ENCODE measurements at places on chromosomes 3 and 15.
A peak's percentile ranks its signal among the peaks of the same experiment; 100 is the strongest.

DNA sequence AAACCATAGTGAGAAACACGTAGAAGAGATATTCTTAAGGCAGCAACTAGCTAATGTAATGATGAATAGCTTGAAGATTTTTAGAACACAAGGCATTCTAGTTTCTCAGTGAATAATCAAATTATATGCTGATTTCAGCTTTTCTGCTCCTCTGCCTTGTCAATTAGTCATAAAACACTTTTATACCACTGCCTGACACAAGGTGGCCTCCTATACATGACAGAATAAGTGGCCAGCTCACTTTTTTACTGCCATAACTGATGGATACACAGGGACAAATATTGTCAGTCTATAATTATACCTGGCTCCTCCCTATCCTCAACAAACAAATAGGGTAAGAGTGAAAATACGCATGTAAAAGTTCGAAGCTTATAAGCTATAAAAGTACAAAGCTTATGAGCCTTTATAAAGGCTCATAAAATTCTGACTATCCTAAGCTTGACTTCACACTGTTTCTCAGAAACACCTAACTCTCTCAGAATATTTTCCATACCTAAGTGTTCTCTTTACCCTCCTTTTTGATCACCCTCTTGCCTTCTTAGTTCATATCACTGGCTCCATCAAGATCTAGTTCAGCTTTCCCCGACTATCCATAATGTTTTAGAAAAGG lies 81.6 kb downstream of the HERC1 start:
- DNase-seq, result peak; percentile 64

DNA sequence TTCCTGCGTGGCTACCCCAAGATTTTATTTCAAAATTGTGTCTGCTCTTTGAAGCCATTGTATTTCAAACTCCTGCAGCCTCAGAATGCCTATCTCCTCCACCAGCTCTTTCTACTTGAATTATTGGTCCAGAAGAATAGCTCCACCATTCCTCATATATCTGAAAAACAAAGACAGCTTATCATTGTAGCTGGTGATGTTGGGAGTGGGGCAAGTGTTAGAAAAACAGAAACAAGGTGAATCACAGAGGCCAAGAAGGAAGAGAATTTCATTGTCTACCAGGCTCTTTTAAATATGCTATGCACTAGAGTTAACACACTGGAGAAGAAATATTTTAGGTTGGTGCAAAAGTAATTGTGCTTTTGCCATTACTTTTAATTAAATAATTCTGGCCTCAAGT lies 307.9 kb upstream of the ROPN1 start:
- DNase-seq, result no peak

DNA sequence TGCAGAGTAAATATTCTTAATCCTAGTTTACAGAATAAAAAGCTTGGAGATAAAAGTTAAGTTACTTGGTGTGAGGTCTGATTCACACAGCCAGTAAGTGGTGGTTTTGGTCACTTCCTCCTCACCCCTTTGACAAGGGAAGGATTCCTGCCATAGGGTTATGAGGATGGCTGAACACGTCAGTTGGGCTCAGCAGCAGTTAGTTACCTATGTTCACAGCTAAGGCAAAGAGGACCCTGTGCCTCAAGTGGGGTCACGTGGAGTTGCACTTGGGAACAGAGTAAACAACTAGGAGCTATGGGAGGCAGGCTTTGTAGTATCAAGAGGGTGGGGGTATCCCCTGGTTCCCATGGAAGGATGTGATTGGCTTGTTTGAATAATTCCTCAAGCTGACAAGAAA lies 232.2 kb downstream of the UBE2E2 start:
- no peak for DNase-seq

- no peak for DNase-seq
These were observed 78.4 kb downstream of the THRB start for GRCh38 chr3:24416224-24416623.

DNA sequence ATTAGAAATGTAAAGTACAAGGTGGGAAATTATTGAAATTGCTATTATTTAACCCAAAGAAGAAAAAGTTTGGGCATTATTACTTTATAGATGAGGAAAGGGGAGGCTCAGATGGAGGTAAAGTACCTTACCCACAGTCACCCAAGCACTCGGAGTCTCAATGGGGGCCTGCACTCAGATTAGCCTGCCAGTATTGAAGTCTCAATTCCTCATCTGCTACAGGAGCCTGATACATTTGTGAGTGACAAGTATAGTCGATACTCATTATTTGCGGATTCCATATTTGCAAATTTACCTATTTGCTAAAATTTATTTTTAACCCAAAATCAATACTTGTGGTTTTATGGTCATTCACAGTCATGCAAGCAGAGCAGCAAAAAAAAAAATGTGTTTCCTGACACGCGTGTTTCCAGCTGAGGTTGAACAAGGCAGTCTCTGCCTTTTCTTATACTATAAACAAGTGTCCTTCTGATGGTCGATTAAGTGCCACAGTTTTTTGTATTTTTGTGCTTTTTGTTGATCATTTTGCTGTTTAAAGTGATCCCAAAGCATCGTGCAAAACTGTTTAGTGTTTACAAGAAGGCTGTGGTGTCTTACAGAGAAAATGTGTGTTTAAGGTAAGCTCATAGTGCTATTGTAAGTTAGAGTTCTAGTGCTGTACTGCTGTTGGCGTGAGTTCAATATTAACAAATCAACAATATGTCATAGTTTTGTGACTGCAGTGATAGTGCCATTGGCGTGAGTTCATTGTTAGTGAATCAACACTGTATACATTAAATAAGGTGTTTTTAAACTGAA lies 48.0 kb downstream of the ARHGEF26 start:
- no peak for DNase-seq

DNA sequence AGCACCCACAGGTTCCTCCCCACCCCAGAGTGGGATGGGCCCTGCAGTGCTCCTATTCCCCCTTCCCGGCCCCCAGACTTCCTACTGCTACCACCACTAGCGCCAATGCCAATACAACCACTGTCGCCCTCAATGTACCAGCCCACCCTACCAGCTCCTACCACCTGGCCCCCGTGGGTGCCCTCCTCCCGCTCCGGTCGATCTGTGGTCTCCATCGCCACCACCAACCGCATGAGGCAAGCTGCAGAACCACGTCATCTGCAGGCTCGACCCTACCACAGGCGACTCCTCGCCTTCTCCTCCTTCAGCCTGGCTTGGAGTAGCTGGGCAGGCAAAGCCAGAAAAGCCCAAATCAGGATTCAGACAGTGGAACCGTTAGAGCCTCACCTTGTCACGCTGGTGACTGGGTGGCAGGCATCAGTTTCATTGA lies 179.3 kb downstream of the POTEB3 start:
- DNase-seq, result no peak

GRCh38 chr15:62068071-62068809 lies 1.5 kb downstream of the C2CD4A start:
- no peak for DNase-seq

DNA sequence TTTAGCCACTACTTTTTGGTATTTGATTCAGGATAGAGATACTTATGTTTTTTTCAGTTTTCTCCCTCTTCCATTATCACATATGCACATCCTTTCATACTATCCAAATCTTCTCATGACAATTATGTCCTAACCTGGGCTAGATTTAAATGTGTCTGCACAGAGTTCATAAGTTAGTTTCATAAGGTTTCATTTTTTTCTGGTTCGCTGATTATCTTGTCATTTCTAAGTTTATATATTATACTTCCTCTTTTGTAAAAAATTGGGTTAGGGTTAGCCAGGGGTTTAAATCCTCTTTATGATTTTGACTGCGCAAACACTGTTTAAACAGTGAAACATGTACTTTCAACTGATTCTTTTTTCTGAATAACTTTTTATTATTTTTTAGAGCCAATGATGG lies 148.6 kb downstream of the SST start:
- DNase-seq, result no peak

DNA sequence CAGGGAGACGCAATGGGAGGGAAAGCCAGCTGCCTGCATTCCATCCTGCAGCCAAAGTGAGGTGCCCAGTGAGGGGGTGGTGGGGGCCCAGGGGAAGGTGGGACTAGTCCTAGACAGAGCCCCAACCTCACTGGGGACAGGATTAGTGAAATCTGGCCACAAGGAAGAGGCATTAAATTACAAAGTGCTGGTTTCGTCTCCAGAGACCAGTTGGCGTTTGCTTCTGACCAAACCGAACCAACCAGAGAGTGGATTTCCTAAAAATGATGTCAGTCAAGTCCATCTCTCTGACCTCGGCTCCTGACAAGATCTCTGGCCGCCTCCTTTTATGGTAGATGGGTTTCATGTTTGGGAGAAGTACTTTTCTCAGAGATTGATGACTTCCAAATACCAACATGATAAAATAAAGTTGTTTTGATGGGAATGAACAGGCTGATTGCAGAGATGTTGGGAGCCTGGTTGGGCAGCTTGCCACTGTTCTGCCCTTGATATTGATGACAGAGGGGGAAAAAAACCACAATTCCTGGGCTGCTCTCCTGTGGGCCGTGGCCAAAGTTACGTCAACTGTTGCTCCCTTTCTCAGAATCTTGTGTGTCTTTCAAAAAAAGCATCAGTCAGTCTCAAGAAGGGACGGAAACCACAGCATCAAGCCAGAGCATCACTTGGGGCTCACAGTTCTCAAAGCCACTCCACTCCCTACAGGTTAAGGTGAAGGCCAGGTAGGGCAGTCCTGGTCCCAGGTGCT lies 24.6 kb downstream of the ITGA11 start:
- no peak for DNase-seq

GRCh38 chr15:67085237-67085817 lies 19.9 kb downstream of the SMAD3 start:
- peak; percentile 69 for DNase-seq

DNA sequence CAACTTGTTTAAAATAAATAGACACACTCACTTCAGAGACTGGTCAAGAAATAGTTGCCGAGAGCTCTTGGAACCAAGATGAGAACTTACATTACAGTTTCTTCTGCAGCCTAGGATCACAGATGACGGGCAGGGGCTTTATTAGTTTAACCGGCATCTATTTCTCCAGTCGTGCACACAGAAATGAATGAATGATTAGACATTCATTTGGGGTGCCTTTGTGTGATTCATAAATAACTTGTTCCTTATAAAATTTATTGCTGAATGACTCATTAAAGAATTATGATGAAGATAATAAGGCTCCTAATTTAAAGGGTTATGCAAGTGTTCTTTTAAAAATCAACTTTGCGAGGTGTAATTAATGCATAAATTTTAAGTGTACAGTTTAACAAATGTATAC lies 20.8 kb downstream of the NFKBIZ start:
- DNase-seq, result no peak

- DNase-seq, result no peak
These were observed 99.1 kb downstream of the SLC49A4 start for GRCh38 chr3:122893754-122894668.

DNA sequence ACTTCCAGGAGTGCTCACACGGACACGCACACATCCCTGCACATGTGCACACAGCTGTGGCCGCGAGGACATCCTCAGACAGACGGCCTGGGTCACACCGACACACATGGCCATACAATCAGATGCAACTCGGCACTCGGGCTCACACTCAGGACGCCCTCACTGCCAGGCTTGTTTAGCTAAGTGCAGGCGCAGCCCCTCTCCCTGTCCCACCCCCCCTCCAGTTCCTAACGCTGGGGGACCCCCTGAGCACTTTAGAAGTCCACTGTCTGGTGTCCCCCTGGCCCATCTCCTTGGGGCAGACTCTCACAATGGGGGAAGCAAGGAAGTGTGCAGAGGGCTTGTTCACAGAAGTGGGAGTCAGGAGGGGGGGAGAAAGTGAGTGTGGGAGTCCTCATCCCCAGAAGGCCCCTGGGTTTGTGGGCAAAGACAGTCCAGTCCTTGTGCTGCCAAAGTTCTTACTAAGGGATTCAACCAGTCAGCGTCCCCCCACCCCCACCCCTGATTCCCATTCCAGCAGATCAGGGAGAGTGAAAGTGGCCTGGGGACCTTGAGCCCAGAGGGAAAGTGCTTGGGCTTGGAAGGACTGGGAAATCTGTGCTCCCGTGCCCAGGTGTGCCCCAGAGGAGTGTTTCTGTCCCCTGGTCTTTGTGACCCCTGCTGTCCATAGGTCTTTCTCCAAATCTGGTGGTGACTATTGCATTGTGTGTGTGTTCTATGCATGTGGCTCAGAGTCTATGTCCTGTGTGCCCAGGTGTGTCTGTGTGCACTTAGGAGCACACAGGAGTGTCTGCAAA lies 767 bp upstream of the GATA2 start:
- DNase-seq, result no peak

GRCh38 chr3:129961141-129961541 lies 13.4 kb upstream of the TRH start:
- DNase-seq, result no peak

DNA sequence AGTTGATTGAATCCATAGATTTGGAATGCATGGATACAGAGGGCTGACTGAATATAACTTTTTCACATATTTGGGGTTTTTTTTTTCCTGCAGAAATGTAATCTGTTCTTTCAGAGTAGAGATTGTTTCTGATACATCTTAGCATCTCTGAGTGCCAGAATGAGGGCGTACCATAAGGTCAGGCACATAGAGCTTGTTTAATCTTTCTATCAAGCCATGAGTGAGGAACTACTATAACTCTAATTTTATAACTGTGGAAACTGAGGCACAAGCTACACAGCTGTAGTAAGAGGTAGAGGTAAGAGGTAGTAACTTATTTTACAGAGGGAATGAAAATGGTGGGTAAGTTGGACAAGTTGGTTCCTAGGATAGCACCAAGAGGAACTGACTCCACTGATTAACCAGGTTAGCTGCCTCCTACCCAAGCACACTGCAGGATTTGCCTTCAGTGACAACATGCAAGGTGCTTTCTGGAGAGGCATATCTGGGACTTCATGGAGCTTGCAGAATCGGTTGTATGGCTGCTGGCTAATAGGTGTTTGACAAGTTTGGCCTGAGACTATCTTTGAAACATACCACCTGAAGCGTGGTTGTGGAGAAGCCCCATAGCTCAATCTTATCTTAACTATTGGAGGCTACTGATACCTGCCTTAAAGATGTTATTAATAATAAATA lies 23.5 kb upstream of the HACD2 start:
- DNase-seq, result no peak

- no peak for DNase-seq
These were observed 1.4 kb downstream of the DVL3 start for GRCh38 chr3:184156522-184156955.

GRCh38 chr15:66180531-66181097 lies 72.9 kb downstream of the MEGF11 start:
- no peak for DNase-seq

- no peak for DNase-seq
These were observed 4.0 kb upstream of the DENND6A start for GRCh38 chr3:57696801-57697321.

- DNase-seq, result peak; percentile 5
These were observed 495 bp downstream of the CDC25A start for GRCh38 chr3:48187579-48188265.

DNA sequence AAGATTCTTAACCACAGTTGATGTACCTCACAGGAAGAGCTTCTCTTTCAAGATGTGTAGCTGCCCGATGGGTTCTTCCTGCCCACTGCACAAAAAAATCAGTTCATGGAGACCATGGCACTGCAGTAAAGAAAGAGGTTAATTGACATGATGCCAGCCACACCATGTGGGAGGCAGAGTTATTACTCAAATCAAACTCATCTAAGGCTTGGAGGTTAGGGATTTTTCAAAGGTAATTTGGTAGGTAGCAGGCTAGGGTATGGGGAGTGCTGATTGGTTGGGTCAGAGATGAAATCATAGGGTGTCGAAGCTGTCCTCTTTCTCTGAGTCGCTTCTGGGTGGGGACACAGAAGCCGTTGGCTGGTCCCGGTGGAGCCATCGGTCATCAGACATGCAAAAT lies 57.4 kb upstream of the BDH1 start:
- peak; percentile 41 for DNase-seq

Measured in CD4-positive, alpha-beta T cell treated with Interleukin-2 at 100 ng/mL for 4 hours (primary cell).